ENCODE measurements at places on chromosomes 3 and 15.

- no peak for ATAC-seq
Measured at GRCh38 chr3:123092243-123092642, 25.4 kb downstream of the PDIA5 start.

DNA sequence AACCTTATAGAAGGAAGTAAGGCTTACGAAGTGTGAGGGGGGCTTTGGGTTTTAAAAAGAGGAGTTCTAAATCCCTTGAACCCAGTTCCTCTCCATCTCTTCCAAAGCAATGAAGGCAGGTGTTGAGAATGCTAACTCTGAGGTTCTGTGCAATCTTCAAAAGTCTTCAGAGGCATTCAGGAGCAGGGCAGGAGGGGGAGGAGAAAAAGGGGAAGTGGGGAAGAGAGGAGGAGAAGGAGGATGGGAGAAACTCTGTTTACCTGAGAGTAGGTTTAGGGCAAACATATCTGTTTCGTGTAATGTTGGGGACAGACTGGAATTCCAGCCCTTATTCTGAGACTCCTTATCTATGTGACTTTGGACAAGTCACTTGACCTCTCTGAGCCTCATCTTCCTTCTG lies 36.9 kb downstream of the FAM3D start:
- ATAC-seq = no peak

DNA sequence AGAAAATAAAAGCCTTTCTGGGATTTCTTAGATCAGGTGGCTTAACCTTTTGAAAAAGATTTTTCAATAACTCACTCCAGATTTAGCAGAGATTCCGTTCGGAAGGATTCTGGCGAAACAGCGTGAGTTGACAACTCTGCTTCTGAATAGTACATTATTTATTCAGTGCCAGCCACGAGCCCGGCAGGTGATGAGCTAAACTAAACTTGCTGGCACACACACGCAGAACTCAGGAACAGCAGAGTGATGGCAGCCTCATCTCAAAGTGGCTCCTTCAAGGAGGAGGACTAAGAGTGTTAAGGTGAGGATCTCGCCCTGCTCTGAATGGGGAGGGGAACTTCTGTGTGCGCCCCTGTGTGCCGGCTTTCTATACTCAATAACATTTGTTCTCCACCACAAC lies 114.3 kb downstream of the FAM43A start:
- ATAC-seq = no peak

GRCh38 chr15:26145796-26146195 lies 282.7 kb upstream of the ATP10A start:
- ATAC-seq = no peak

DNA sequence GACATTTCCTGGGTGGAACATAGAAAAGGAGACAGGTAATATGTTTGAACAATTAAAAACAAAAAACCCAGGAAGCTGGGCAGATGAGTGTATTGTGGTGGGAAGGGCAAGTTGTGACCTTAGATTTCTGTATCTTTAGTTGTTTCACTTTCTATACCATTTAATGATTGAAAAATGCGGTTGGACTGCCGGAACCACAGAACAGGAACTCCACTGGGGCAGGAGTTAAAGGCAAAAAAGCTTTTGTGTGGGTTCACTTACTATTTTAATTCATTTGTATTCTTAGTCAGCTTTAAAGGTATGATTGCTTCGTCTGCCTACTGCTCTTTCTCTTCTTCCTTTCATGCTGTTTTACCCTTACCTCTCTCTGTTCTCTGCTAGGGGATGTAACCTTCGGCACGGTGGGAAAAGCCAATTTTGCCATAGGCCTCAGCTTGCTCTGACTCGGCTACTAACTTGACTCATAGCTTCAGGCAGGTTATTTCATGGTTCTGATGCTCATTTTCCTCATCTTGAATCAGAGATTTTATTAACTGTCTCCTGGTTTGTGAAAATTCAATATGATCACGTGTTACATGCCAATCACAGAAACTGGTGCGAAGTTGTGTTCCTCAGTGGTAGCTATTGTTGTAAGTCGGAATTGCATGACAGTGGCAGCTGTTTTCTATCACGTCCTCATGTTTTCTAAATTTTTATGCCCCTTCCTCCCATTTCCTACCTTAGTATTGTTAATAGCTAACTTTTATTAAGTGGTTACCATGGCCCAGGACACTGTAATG lies 1.6 kb upstream of the MCTP2 start:
- ATAC-seq = no peak

DNA sequence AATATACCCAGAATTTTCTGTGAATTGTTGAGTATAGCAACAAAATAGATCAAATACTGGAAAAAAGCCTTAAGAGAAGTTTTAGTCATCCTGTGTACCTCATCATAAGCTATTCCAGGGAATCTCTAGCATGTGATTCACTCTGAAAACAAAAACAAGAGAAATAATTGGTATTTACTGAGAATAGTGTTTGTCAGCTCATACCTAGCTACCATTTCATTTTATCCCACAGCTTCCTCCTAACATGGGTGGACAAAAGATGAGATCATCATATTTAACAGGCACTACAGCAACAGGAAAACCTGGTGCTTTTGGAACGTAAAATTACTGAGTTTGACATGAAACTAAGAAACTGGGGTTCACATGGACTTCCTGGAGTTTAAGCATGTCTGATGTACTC lies 753.5 kb upstream of the NECTIN3 start:
- no peak for ATAC-seq
